ENCODE measurements at places on chromosomes 13 and 19. TPM values are rescaled to one million over a fixed set of nuclear protein-coding genes. Genes with fewer than 3 reads are reported as not detected.

Gene OVOL3
- total RNA-seq = not detected

- peaks cover 5% of the 10 kb centered on the region for H3K4me1 ChIP-seq
- no peak for DNase-seq
- no peak overlapping the region for H3K27ac ChIP-seq
- no peak overlapping the region for H3K4me3 ChIP-seq
Measured at GRCh38 chr13:40660141-40660664, 6.2 kb downstream of the FOXO1 start.

GRCh38 chr19:14411161-14411937 lies 7.8 kb downstream of the DDX39A start:
- H3K27ac ChIP-seq = no peak overlapping the region
- H3K27me3 ChIP-seq = no peaks in the 10 kb centered on the region
- H3K4me3 ChIP-seq = no peak overlapping the region

GRCh38 chr19:47600246-47601179 lies 8.4 kb upstream of the BICRA start:
- no peaks in the 10 kb centered on the region for H3K27me3 ChIP-seq
- H3K36me3 ChIP-seq = no peaks in the 10 kb centered on the region
- DNase-seq = peak; percentile 100
- peak overlapping the region; percentile 89 for H3K27ac ChIP-seq

- H3K36me3 ChIP-seq = no peaks in the 10 kb centered on the region
- H3K27ac ChIP-seq = no peak overlapping the region
- no peaks in the 10 kb centered on the region for H3K27me3 ChIP-seq
Measured at GRCh38 chr13:93413972-93414717, 187.5 kb downstream of the GPC6 start.

Data from pancreas (tissue), 10 donors.